Left kidney (tissue), 8 donors: ENCODE measurements at places on chromosomes 6 and 20. TPM values are rescaled to one million over a fixed set of nuclear protein-coding genes. Genes with fewer than 3 reads are reported as not detected.

The LINC00237 gene
- not detected for polyA plus RNA-seq

The LAMA5 gene
- polyA plus RNA-seq: 119 TPM

The OXT gene
- polyA plus RNA-seq: 0.60 TPM

The COL19A1 gene
- polyA plus RNA-seq: 4.0 TPM

The GSTA3 gene
- 0.52 TPM for polyA plus RNA-seq

The CLVS2 gene
- 0.33 TPM for polyA plus RNA-seq

The MCUR1 gene
- polyA plus RNA-seq: 65.1 TPM

The PAX1 gene
- polyA plus RNA-seq: not detected

The REM1 gene
- polyA plus RNA-seq: 0.28 TPM
